T-helper 17 cell (primary cell): ENCODE measurements at places on chromosomes 6 and 20. TPM values are rescaled to one million over a fixed set of nuclear protein-coding genes. Genes with fewer than 3 reads are reported as not detected.

GRCh38 chr6:26268659-26269402 is 96.2 kb upstream of the BTN3A2 start:
- no peaks in the 10 kb centered on the region for H3K27me3 ChIP-seq
- DNase-seq: no peak
- peaks cover 14% of the 10 kb centered on the region for H3K4me1 ChIP-seq
- no peak overlapping the region for H3K27ac ChIP-seq
- H3K4me3 ChIP-seq: no peak overlapping the region

Gene SLC12A5
- not detected for total RNA-seq

DNA sequence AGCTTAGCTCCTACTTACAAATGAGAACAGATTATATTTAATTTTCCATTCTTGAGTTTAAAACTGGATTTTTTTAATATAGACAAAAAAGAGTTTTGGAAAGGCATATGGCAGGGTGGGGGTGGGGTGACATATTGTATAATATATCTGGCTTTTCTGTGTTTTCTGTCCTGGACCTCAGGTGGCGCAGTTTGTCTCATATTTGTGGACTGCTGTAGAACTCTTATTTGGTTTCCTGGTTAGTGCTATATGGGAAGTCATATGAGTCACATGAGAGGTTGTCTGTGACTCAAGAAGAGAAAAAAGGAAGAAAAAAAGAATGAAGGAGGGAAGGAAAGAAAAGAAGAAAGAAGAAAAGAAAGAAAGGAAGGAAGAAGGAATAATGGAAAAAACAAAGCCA is 131.8 kb downstream of the CLVS2 start:
- no peaks in the 10 kb centered on the region for H3K36me3 ChIP-seq
- H3K4me3 ChIP-seq: no peak overlapping the region

Gene COL9A3
- not detected for total RNA-seq

- no peaks in the 10 kb centered on the region for H3K36me3 ChIP-seq
- H3K4me1 ChIP-seq: peaks cover 12% of the 10 kb centered on the region
- peaks cover 13% of the 10 kb centered on the region for H3K27me3 ChIP-seq
Observed at GRCh38 chr20:3177746-3178485, 4.6 kb upstream of the LZTS3 start.

DNA sequence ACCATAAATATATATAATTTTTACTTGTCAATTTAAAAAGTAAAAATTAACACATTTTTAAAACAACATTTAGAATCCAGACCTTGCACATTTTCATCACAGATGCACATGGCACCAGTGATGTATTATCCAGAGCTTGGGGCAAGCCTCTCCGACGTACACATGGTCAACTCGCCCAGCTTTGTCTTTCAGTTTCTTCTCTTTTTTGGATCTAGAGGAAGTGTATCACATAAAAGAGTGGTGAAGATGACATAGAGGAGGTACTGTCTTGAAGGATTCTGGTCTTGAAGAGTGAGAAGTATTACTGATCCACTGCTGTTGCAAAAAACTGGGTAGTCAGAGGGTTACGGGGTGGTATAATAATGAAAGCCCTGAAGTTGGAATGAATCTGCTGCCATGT is 46.9 kb upstream of the TAB2 start:
- no peaks in the 10 kb centered on the region for H3K36me3 ChIP-seq
- H3K4me1 ChIP-seq: peaks cover 29% of the 10 kb centered on the region
- no peak overlapping the region for H3K27ac ChIP-seq
- H3K27me3 ChIP-seq: no peaks in the 10 kb centered on the region
- no peak overlapping the region for H3K4me3 ChIP-seq
- no peak for DNase-seq

Gene ZSCAN23
- 0.52 TPM for total RNA-seq

- DNase-seq: no peak
- H3K27ac ChIP-seq: peak overlapping the region; percentile 93
- peaks cover 2% of the 10 kb centered on the region for H3K36me3 ChIP-seq
- peaks cover 40% of the 10 kb centered on the region for H3K27me3 ChIP-seq
- no peak overlapping the region for H3K4me3 ChIP-seq
Observed at GRCh38 chr6:43798688-43799444, 28.9 kb downstream of the VEGFA start.

Gene RAMACL
- 0.44 TPM for total RNA-seq

DNA sequence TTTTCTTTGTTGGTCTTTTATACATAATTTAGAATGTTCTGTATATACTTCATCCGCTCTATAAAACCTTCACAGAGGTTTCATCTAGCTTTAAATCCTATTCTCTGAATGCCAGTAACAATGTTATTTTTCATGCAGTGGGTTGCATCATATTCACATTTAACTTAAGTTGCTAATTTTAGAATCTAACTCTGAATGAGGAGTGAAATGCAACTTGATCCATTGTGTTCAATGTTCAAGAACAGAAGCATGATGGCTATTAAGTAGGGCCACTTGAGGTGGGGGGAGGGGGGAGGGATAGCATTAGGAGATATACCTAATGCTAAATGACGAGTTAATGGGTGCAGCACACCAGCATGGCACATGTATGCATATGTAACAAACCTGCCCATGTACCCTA is 224.5 kb downstream of the NKAIN2 start:
- H3K27ac ChIP-seq: no peak overlapping the region
- H3K36me3 ChIP-seq: no peaks in the 10 kb centered on the region
- no peaks in the 10 kb centered on the region for H3K27me3 ChIP-seq

DNA sequence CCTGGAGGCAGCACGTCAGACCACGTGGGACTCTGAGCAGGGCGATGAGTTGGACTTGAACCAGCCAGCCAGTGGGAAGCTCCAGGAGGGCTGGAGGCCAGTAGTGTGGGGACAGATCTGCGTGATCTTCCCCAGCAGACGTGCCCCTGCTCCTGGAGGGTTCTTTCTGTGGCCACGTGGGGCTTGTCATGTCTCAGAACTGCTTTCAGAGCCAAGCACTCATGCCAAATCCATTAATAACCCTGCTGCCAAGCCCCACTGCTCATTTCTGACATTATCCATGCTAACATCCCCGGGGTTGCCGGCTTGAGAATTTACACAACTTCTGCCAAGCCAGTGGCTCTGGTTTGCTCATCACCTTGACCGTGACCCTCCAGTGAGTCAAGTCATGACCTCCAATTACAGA is 38.3 kb downstream of the SIRPA start:
- peaks cover 86% of the 10 kb centered on the region for H3K27me3 ChIP-seq
- no peaks in the 10 kb centered on the region for H3K4me1 ChIP-seq

- DNase-seq: no peak
- H3K36me3 ChIP-seq: peaks cover 10% of the 10 kb centered on the region
- peaks cover 43% of the 10 kb centered on the region for H3K4me1 ChIP-seq
- H3K27ac ChIP-seq: no peak overlapping the region
- H3K27me3 ChIP-seq: peaks cover 90% of the 10 kb centered on the region
- no peak overlapping the region for H3K4me3 ChIP-seq
Observed at GRCh38 chr6:75203721-75204120, 2.1 kb downstream of the COL12A1 start.

DNA sequence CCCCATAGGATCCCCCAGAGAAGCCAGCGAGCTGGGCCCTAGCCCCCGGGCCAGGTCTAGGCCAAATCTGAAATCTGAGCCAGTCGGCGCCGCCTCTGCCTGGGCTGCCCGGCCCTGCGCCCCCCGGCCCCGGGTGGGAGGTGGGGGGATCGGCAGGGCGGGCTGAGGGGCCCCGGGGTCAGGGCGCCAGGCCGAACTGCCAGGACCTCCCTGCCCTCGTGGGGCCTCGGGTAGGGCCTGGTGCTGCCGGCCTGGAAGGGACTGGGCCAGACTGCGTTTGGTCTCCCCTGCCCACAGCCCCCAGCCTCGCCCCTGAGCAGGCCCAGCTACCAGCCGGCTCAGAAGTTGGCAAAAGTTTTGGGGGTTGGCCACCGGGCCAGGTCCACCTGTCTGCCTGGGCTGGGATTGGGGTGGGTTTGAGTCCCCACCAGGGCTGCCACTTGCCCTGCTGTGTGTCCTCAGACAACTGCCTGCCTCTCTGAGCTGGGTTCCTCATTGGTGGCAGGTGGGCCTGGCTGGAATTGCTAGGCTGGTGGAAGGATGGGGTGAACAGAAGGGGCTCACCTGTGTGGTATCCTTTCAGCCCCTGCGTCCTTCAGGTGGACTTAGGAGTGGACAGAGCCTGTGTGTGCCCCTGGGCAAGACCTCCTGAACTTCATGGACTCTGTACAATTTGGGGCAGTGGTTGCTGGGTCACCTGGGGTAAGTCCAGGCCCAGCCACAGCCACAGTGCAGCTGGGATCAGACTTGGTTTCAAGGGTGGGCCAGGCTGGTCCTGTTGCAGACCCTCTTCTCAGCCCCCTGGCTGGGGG is 801 bp downstream of the SRC start:
- H3K36me3 ChIP-seq: no peaks in the 10 kb centered on the region
- peaks cover 14% of the 10 kb centered on the region for H3K4me1 ChIP-seq
- DNase-seq: no peak

DNA sequence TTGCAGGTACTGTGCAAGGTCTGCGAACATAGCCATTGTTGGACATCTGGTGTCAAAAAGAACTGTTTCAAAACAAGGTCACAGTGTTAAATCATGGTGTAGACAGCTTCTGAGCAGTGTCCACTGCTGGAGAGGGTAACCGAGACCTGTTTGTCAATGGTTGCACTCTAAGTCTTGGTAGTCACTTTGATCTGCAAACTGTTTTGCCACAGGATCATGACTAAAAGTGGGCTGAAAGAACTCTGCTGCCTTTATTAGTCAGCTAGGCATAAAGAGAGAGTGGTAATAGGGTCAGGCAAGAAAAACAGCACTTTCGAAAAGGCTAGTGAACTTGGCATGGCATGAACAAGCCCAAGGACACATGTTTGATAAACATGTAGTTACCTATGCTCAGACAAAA is 552.3 kb upstream of the CITED2 start:
- no peak overlapping the region for H3K4me3 ChIP-seq
- no peak for DNase-seq
- peaks cover 18% of the 10 kb centered on the region for H3K27me3 ChIP-seq
- H3K27ac ChIP-seq: no peak overlapping the region

Gene C4B
- total RNA-seq: 2.2 TPM

Gene KIAA0408
- 5.1 TPM for total RNA-seq

Gene CCN6
- not detected for total RNA-seq

DNA sequence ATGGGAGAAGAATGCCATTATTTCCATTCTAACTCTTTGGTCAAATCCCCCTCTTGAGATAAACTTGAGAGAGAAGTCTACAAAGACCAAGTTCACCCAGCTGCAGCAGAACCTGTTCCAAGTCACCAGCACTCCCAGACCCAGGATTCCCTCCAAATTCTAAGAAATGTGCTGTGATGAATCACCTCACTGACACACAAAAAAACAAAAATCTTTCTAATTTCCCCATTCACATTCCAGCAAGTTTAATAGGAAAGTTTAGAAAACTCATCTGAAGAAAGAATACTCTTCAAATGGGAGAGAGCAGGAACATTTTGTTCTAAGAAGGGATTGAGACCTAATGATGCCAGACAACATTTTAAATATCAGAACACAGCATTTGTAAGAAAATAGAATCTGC is 213.6 kb upstream of the PLCB4 start:
- H3K27ac ChIP-seq: no peak overlapping the region
- no peaks in the 10 kb centered on the region for H3K27me3 ChIP-seq
- H3K4me3 ChIP-seq: no peak overlapping the region
- DNase-seq: no peak
- no peaks in the 10 kb centered on the region for H3K36me3 ChIP-seq

DNA sequence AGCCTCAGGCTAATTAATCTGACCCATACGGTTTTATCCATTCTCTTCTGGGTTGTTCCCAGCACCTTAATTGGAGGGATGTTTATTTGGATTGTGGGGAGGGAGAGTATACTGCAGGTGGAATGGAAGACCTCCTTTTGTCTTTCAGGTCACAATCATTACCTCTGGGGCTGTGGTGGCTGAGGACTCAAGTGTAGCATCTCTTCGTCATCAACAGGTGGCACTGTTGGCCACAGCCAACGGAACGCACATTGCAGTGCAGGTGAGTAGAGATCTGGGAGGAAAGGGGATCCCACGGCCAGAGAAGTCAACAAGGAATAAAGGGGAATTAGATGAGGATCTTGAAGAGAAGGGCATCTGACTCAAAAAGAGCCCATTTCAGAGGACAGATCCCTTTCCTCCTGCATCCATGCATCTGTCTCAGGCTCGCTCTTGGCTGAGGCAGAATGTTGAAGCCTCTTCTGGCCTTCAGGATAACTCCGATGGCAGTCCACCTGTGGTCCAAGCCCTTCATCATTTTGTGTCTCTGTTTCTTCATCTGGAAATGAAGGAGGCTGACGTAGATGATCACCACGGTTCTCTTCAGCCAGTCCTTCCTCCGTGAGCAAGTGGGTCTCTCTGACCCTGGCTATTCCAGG is 3.2 kb upstream of the DEF6 start:
- DNase-seq: peak; percentile 33
- H3K4me1 ChIP-seq: peaks cover 20% of the 10 kb centered on the region

DNA sequence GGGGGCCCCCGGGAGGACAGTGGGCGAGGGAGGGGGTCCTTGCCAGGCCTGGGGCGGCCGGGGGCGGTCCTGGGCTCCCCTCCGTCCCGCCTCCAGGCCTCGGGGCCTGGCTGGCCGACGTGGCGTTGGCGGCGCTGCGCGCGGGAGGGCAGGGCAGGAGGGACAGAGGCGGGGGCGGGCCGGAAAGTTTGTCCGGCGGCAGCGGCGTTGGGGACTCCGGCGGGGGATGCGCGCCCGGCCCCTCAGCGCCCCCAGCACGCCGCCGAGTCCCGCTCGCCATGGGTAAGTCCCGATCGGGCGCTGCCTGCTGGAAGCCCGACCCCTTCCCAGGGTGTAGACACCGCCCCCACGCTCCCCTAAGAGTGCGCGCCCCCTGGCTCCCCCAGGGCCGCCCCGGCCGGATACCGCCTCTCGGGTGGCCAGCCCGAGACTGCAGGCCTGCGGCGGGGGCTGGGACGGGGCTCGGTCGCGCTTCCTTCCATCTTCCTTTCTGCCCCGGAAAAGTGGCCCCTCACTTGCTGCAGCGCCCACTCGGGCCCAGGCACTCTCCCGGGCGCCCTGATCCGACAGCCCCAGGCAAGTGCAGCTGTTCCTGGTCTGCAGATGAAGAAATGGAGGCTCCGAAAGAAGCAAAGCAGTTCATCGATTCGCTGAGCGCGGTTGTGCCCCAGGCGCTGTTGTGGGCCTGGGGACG is at the start of gene SLC2A10:
Gene SLC2A10, plus strand, starts transcription at position 191 of the 694 bp plus-strand sequence. Its CDS starts 88 bp downstream, at position 279.
- peak within 1 kb of the TSS; percentile 73 for H3K4me3 ChIP-seq
- no peak for DNase-seq
- H3K4me1 ChIP-seq: peaks cover 9% of the 10 kb centered on the region
- peaks cover 13% of the 10 kb centered on the region for H3K36me3 ChIP-seq
- H3K27ac ChIP-seq: no peak within 1 kb of the TSS

Gene BLCAP
- 65.0 TPM for total RNA-seq

DNA sequence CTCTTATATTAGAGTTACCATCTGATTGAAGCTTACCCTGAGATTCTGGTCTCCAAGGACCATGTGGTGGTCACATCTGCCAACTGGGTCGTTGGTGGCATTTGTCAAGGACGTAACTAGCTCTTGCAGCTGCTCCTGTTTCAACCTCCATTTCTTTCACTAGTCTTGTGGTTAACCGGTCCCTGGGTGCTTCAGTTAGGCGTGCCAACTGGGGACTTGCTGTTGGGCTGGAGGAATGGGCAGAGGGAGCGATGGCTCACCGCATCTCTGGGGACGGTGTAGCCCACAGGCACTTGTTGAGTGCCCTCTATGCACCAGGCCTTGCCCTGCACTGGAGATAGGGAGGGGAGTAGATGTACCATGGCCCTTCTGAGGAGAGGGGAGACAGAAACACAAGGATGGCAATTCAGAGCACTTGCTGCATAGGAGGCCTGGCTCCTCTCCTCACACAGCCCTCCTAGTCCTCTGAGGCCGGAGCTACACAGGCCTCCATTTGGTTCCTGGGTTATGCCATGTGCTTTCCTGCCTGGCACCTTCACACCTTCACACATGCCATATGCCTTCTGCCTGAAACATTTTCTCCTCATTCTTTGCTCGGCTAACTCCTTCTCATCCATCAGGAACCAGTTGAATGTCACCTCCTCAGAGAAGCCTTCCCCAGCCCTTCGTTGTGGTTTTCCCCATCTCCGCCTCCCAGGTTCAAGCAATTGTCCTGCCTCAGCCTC is 20.0 kb upstream of the ASXL1 start:
- no peaks in the 10 kb centered on the region for H3K27me3 ChIP-seq
- H3K36me3 ChIP-seq: peaks cover 2% of the 10 kb centered on the region
- H3K4me3 ChIP-seq: no peak overlapping the region
- no peak for DNase-seq
